AG08395 (cell line): ENCODE measurements at places on chromosomes 5 and 9.
A peak's percentile ranks its signal among the peaks of the same experiment; 100 is the strongest.

DNA sequence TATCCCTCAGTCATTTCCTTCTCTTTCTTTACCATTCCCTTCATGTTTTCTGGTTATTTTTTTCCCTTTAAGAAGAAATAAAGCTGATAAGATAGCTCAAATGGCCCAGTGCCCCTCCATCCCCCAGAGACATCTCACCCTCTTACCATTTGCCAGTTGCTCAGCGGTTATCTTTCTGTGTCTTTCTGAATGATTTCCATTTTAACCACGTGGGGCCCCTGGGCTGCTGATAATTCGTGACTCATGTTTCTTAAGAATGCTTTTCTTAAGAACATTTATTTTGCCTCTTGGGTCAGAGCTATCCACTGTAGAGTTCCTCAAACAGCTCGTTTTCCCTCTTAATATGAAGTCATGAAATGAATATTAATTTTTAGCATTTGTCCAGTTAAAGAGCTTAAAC lies 147.8 kb downstream of the MAST4 start:
- DNase-seq, result no peak

- no peak for DNase-seq
Measured at GRCh38 chr9:2228132-2228531, 213.0 kb downstream of the SMARCA2 start.

DNA sequence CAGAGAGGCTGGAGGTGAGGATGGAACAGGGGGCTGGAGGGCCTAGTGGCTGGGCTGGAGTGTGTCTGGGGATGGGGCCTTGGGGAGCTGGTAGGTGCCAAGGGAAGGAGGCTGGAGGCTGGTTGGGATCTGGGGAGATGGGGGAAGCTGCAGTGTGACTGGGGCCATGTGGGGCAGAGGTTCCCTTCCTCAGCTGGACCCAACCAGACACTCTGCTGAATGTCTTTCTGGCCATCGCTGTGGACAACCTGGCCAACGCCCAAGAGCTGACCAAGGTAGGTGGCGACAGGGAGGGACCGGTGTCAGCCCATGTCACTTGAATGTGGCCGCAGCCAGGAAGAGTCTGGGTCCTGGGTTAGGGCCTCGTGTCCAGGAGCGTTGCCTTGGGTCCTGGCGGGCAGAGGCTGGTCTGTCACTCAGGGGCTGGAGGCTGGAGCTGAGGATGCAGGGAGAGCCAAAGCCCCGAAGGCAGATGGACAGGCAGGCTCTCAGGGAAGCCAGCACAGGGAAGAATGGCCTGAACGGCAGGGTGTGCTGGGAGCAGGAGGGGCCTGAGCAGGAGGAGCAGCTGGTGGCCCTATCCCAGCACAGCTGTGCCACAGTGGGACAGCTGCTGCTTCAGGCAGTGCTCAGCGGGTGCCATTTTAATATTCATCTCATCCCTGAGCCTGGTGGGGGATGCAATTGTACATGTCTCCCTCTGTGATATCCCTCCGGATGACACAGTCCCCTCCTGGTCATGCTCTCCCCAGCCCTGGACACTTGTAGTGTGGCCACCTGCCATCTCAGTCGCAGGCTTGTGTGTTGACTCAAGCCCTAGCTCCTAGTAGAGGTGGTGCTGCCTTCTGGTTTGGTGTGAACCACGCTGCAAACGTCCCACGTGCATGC lies 132.5 kb downstream of the CACNA1B start:
- DNase-seq, result no peak

GRCh38 chr9:132945186-132946130 lies 1.0 kb upstream of the TSC1 start:
- no peak for DNase-seq

DNA sequence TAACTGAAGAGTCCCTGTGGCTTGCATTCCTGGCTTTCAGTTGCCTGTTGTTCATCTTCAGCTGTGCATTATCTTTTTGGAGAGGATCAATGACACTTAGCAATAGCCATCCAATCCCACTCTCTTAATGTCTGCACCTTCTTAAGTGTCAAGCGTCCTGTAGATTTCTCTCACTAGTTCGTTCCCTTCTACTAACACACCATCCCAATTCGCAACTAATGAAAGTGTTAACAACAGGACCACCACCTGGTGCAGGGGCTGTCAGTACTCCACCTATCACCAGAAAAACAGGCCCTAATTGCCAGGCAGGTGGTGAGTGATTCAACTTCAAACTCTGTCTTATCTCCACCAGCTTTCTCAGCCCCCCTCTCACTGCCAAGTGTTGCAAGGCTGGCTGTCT lies 169.4 kb upstream of the EFNA5 start:
- no peak for DNase-seq

DNA sequence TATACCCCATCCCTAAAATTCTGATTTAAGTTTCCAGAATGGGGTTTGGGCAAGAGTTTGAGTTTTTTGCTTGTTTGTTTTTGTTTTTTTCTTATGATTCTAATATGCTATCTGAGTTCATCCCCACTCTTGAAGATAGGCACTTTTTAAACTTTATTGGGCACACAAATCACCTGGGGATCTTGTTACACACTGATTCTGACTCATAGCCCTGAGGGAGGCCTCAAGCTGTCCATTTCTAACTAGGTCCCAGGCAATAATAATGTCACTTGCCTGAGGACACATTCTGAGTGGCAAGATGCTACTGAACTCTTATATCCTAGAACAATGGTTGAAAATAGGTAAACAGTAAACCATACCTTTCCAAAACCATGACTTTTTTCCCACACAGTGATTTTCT lies 22.8 kb upstream of the ABLIM3 start:
- DNase-seq, result no peak

DNA sequence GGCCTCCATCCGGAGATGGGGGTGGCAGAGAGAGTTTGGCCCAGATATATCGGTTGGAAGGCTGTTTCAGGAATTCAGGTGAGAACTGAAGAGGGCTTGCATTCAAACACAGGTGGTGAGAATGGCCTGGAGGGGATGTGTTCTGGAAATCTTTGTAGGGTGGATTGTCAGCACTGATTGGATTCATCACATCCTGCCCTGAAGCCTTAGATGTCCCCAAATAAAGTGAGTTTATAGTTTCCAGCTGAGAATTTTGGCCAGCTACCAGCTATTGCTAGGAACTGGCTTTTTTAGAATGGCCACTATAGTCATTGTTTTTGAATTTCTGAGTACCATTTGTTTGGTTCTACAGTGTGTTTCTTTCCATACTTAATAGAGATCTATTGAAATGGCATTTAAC lies 46.1 kb upstream of the ANKH start:
- peak; percentile 62 for DNase-seq

GRCh38 chr5:52743529-52743928 lies 44.2 kb upstream of the ITGA1 start:
- no peak for DNase-seq

GRCh38 chr5:79591326-79591725 lies 20.9 kb upstream of the TENT2 start:
- DNase-seq, result no peak

GRCh38 chr5:181187500-181188213 lies 17.3 kb downstream of the TRIM7 start:
- peak; percentile 63 for DNase-seq

DNA sequence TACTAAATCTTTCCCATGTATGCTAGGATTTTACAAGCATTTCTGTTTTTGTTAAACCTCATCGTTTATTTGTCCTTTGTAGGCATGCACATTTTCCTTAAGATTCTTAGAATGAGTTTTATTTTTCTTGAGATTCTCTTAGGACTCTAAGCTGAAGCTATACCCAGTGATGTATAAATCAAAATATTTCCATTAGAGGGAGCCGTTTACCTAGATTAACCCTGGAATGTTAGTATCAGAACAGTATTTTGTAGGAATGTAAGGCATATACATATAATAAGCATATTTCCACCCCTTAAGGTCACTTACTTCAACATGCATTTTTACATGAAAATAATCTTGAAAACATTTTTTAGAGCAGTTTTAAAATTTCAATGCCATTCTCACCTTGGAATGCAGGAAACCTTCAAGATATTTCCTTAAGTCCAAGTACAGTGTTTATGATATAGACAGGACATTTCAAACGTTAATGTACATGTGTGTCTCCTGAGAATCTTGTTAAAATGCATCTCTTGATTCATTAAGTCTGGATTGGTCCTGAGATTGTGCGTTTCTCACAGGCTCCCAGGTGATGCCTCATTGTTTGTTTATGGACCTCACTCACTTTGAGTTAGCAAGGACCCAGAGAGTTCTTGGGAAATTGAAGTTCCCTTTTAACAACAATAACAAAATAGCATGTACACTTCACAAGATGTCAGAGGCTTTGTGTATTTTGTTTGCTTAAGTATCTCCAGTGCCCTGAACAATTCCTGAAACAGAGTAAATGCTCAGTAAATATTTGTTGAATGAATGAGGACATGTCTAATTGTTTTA lies 34.9 kb upstream of the FCHO2 start:
- peak; percentile 31 for DNase-seq

DNA sequence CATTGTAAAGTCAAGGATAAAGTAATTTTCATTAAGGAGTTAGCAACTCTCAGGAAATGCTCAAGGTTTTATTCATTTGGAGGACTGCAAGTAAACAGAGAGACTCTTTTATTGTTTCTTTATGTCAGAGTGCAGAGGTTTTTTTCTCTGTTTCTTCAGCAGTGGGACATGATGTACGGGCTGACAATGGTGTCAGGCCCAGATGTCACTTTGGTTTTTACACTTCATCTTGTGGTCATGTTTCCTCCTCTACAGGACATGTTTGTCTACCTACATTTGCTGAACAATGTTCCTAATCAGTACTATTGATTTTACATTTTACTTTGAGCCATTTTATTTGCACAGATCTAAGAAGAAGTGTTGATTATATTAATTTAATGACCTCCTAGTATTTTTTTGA lies 72.8 kb upstream of the PARP8 start:
- DNase-seq, result no peak

DNA sequence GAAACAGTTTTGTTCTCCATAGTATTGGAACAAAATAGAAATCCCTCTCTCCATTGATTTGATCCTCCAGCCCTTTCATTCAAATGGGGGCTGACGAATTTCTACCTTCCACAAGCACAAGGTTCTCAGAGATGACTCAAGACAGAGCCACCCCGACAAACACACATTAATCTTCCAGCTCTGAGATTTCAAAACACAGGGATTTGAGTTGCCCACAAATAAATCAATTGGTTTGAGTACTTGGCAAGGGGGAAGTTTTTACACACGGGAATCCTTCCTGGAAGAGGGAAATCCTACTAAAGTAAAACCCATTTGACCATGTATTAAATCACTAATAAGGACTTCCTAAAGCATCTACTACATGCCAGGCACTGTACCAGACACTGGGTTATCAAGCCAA lies 5.4 kb downstream of the ADRA1B start:
- no peak for DNase-seq

DNA sequence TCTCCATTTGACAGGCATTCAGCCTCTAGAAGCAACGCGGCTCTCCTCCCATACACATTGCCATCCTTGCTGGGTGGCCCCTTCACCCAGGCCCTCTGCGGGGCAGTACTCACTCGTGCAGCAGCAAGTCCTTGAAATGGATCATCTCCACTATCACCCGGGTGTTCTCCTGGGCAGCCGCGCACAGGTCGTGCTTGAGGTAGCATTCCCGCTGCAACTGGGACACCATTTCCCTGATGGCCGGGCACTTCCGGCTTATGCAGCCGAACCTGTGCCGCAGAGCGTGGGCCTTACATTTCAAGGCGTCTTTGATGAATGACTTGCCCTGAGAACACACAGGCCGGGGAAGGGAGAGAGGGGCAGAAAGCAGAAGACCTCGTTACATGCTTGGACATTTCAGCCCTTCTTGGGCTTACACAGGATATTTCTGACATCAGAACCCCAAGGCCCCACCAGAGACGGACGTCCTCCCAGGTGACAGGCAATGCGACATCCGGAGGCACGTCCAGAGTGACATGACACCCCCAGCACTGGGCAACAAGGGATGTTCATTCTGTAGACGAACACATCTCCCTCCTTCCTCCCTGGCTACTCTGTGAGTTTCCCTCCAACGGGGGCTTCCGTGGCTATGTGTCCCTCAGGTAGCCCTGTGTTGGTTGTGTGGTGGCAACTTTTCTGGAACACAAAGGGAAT lies 5.0 kb downstream of the STC2 start:
- no peak for DNase-seq

DNA sequence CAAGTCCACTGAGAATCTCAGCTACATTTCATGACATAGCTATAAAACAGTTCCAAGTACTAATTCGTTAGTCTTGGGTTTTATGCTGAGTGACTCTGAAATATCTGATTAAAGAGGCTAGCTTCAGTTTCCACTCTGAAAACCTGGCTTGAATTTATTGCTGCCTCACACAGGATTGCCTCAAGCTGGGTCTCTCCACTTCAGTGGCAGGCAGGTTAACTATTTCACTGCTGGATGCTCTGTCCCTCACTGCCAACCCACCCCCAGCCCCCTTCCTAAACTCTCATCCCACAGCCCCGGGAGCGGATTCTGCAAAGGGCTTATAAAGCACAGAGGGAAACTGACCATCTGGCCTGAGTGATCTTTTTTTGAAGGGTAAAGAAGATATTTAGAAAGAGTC lies 318.3 kb downstream of the MLLT3 start:
- DNase-seq, result no peak

- DNase-seq, result no peak
Measured at GRCh38 chr9:29640507-29640906, 2067.2 kb upstream of the C9orf72 start.

GRCh38 chr5:59091965-59092364 lies 509.1 kb downstream of the RAB3C start:
- no peak for DNase-seq

- no peak for DNase-seq
Measured at GRCh38 chr9:35856882-35857281, 13.3 kb downstream of the OR13J1 start.

DNA sequence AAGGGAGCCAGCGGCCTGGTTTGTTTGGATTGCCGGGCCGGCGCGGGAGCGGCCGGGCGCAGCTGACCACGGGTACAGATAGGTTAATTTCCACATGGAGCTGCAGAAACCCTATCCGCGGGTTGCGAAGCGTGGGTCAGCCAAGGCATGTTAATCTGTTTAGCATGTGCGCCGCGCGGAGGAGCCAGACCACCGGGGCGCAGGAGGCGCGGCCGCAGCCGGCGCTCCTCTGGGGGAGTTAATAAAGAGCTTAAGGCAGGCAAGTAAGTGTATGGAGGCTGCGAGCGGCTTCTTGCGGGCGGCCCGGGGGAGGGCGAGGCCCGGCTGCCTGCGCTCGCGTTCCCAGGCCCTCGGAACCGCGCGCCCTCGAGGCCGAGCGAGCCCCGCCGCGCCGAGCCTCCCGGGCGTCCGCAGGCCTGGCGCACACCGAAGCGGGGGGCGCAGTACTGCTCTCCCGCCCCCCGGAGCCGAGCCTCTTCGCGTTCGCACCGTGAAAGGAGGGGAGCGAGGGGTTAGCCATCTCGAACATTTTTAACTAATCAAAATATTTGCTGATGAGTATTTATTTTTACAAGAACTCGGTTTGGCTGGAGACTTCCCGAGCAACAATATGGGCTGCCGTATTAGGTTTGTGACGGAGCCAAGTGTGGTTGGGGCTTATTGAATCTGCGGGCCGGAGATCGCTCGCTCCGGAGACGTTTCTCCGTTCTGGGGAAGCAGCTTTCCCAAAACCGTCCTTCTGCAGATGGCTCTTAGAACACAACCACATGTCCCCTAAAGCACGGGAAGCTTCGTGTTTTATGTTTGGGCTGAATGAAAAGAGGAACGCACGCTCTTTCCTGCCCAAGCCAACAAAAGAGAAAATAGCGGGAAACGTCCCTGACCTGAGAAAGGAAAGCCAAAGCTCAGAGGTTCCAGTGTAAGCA lies 28.8 kb downstream of the FOXD1 start:
- peak; percentile 53 for DNase-seq
